ENCODE measurements at places on chromosomes 2 and 18.
A peak's percentile ranks its signal among the peaks of the same experiment; 100 is the strongest.

GRCh38 chr2:173940208-173941020, 24.8 kb downstream of the SP3 start:
- no peak for DNase-seq

- no peak for DNase-seq
Measured at GRCh38 chr2:65501074-65501473, 68.7 kb upstream of the SPRED2 start.

DNA sequence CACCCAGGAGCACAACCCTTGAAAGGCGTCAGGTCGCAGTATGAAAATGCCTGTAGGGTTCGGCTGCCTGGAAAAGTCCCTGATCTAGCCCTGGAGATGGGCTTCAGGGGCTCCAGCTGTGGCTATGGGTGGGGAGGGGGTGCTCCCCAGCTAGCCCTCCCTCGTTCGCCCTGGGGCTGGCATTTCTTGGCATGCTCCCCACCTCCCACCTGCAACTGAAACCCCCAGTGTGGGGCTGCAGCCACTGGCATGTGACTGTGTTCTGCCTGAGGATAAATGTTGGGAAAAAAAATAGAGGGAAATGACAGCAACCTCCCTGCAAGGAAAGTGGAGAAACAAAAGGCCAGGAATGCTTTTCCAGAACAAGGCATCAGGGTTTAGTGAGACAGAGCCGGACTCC, 109.2 kb downstream of the COPS8 start:
- DNase-seq, result no peak

- no peak for DNase-seq
Measured at GRCh38 chr18:47341678-47342077, 90.2 kb upstream of the SKOR2 start.

DNA sequence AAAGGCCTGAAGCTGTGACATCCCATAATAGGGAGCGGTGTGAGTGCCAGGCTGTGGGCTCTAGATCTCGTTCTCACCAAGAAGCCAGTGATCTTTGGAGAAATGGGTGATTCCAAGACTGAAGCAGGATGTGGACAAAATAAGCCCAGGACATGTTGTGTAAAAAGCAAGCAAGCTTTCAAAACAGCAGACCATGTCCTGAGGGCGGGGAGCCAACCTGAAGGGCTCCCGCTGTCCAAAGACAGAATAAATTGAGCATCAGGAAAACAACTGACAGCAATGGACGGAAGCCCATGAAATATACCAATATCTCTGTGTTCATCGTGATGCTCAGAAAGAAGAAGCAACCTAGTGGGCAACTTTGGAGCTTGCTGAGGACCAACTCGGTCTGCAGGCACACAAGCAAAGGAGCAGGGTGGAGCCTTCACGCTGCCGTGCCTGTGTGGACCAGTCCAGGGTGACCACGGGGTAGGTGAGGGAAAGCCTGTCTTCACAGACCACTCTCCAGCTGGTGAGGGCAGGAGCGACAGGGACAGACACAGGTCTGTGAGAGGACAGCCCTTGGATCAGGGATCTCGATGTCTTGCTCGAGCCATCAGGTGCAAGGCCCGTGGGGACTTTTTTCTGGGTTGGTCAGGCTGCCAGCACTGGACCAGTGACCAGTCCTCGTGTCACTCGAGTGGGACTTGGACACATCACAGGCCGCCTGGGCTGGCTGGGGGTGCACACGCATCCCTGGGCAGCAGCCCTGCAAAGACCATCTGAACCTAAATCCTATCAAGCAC, 21.5 kb downstream of the MTERF4 start:
- no peak for DNase-seq

DNA sequence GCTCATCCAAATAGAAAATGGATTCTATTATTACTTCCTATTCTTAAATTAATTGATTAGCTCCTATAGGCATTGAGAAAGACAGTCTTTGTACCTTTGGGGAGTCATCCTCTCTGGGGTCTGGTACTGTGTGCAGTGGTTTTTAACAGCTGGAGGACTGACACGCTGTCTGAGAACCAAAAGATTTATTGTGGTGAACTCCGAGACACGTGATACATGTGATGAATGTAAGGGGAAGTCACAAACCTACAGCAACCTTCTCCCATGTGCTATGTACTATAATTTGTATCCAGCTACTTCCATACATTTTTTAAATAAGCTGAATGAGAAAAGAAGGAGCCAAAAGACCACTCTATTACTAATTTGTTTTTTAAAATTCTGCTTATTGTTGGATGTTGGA, 133.7 kb downstream of the GALNT3 start:
- DNase-seq, result no peak

DNA sequence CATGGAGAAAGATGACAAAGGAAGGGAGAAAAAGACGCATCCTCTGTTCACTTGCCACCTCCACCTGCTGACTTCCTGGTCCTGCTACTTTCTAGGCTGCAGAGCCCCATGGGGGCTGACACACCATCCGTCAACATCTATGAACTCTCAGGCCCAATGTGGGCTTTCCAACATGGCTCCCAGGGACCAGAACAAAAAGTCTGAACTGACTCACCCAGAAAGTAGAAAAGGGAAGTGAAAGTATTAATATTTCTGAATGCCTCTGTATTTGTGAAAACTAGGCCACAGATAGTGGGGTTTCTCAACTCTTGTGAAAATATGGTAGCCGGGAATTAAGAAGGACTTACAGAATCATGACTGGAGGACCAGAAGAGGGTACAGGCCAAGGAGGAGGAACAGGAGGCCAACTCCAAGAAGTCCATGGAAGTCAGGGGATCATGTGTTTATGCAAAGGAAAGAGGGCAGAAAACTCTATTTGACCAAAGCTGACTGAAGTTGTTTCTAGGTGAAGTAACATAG, 123.1 kb upstream of the CAB39 start:
- no peak for DNase-seq

- DNase-seq, result no peak
Measured at GRCh38 chr2:239791526-239792404, 233.4 kb downstream of the NDUFA10 start.

DNA sequence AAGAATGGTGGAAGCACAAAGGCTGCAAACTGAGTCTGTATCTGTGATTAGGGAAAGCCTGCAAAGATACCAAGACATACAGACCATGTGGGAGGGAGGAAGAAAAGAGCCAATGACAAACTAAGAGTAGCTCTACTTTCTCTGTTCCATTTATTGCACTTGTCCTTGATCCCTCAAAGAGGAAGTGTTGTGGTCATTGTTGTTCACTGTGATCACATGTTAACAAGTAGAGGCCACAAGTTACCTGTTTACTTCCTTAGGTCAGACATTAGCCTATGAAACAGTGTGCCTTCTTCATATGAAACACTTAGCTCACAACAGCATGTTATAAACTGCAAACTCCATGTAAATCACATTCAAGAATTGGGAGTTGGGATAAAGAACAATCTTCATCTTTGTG, 32.6 kb downstream of the MAP2 start:
- no peak for DNase-seq

DNA sequence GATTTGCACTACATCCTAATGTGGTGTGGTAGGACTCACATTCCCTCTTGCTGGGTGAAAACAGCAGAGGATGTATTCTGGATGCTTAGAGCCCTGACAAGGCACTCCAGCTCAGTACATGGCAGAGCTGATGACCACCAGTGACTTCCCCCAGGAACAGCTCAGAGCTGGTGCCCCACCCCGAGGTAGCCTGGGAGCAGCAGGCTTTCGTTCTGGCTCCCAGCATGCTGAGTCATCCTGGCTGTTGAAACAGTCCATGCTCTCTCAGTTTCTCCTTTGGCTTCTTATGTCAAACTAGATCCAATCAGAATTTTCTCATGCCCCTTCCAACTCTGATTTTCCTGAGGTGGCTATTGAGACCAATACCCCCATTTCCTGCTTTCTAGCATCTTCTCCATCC, 438.2 kb downstream of the NBAS start:
- DNase-seq, result no peak

DNA sequence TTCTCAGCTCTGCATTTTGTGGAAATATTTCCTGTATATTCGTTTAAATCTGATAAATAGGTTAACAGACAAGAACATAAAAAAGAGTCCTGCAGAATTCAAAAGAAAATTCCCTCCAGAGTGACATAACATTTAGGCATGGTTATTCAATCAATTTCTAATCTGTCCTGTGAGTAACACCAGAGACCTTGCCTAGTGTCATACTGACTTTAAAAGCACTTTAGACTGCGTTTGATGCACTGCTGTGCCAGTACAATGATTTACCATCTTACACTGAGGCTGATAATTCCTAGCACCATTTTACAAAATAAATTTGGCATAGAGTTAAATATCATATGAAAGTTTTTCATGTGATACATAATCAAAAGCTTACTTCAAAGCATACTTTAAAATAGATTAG, 35.5 kb upstream of the CALCRL start:
- DNase-seq, result no peak

DNA sequence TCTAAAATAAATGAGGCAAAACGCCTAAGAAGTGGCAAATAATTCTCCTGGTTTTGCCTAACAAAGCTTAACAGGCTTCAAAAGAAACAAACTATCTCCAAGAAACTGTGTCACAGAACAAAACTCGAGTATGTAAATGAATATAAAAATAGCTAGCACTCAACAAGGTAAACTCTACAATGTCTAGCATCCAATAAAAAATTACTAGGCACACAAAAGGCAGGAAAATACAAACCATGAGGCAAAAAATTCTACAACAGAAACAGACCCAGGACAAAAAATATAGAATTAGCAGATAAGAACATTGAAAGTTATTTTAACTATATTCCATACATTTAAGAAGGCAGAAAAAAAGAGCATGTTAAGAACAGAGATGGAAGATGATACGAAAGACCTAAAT, 16.8 kb downstream of the PPP4R1 start:
- DNase-seq, result no peak

GRCh38 chr18:48946329-48946835, 4.4 kb downstream of the SMAD7 start:
- no peak for DNase-seq

DNA sequence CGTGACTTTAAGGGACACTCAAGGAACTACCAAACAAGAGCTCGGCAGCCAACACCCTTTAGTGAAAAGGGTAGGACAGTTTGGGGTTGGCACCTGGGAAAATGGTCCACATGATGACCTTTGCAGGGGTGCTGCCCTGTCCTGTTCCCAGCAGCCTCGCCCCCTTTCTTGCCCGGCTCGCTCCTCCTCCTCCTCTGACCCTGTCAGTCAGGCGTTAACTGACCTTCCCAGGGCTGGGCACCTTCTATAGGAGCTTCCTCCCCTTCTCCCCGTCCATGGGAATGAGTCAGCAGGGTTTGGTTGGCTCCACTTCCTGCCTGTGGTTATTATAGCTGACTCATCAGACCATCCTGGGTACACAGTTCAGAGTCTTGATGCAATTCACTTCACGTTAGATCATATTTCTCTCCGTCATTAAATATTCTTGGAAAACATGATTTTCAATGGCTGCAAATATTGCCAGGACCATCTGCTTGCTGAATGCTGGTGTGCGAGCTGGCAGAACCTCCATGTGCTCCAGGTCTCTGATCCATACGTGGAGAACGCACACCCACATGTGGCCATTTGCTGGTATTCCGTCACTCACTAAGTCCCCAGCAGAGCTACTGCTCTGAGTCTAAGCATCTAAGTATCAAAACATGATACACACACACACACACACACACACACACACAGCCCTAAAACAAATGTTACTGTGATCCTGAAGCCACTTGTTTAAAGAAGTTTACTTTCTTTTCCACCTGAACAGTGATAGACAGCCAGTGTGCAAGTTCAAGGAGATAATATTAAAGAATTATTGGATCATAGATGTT, 185.0 kb downstream of the ANAPC1 start:
- DNase-seq, result peak; percentile 46

DNA sequence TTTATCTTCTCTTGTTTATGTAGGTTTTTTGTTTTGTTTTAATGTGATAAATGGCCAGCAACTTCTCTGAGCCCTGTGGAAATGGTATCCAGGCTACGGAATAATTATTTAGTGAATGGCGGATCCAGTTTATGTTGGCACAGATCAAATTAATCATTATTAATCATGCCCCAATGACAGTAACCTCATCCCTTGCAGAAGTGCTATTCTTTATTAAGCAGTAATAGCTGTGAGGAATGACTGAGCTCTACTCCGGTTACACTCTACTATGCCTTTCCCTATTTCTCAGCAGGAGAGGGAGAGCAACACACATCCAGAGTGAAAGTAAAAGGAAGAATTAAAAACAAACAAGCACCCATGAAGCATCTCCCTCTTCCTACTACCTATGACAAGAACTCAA, 84.8 kb downstream of the SETBP1 start:
- no peak for DNase-seq

- no peak for DNase-seq
Measured at GRCh38 chr18:3217948-3218647, 1.7 kb downstream of the MYOM1 start.

GRCh38 chr2:199366406-199366805, 91.3 kb downstream of the SATB2 start:
- DNase-seq, result no peak

DNA sequence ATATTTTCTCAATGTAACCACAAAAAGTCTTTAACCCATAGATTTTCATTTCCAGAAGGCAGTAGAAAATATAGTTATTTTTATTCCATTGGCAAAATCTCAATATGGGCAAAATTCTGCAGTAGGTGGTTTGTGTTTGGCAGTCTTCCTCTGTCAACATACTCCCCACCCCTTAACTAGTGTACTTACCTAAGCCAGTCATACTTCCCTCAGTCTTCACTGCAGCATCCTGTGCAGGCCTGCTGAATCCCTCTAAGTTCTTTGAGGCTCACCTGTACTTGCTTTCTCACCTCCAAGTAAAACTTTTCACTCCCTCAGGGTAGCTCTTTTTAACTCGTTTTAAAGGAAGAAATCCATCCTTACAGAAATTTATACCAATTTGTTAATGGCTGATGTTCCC, 6.8 kb downstream of the CARF start:
- DNase-seq, result no peak

GRCh38 chr2:73050121-73050545, 21.4 kb downstream of the SFXN5 start:
- no peak for DNase-seq

DNA sequence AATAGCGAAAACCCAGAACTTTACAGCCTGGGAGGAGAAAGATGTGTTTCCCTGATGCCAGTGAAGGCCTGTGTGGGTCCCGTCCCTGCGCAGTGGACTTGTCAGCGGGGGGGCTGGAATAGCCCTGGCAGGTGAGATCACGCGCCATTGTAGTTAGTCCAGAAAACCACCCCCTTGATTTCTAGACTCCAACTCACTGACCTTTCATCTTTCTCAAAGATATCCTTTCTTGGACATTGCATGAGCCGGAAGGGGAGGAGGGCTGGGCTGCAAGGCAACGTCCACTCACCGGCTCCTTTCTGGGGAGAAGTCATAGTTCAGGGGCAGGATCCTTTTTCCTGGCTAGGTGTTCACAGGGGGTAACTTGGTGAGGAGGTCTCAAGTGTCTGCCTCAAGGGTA, 22.3 kb upstream of the ASAP2 start:
- DNase-seq, result no peak

GRCh38 chr2:169012812-169013627, 18.1 kb downstream of the ABCB11 start:
- no peak for DNase-seq

DNA sequence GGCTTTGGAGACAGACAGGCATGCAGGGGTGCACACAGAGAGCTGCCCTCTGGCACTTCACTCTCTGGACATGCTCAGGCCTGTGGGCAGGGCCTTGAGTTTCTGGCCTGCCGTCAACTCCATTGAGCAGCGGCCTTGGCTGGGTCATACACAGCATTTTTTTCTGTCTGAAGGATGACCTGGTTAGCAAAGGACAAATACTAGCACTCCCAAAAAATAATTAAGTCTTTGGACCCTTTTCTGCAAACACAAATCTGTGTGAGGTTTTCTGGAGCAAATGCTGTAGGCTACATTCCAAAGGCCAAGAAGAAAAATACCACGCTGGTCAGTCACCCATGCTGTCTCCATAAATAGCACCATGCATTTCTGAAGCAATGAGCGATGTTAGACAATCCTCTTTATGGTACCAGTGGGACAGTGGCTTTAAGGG, 124.7 kb upstream of the CTAGE1 start:
- DNase-seq, result no peak
